ENCODE measurements at places on chromosomes 1 and 21.

DNA sequence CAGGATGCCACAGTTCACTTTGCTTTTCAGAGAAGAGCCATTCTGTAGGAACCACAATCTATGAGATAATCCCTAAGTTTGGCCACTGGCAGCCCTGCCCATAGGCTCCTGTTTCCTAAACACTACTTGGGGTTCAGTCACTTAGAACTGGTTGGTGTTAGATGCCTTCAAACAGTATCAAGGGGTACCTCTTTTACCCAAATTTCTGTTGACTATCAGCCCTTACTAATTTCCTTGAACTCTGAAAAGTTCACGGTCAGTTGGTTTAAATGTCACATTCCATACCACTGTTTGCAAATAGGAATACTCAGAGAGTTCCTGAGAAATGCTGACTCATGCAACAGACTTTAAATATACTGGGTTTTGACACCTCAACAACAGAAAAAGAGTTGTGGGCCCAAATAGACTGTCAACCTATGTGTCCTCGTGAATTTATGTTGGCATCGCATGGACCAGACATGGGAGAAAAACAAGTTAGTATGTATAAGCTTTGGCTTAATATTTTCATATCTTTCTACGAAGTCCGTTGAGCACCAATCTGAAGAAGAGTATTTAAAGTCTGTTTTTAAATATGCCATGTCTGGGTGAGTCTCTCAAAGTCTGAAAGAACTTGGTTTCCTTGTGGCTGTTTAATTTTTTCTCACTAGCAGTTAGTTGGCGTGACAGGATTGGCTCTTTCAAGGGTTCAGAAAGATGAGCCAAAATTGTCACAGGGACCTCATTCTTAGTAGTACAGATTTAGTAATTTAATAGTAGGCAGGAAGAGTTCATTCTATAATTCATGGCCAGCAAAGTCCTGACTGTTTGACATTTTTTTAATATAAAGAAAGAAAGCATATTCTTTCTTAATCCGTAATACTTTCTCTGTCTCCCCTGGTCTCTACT, 56.5 kb upstream of the ZNF326 start:
- DNase-seq, result no peak

- DNase-seq, result no peak
These were observed 69.3 kb downstream of the SLC25A24 start for GRCh38 chr1:108130794-108131193.

DNA sequence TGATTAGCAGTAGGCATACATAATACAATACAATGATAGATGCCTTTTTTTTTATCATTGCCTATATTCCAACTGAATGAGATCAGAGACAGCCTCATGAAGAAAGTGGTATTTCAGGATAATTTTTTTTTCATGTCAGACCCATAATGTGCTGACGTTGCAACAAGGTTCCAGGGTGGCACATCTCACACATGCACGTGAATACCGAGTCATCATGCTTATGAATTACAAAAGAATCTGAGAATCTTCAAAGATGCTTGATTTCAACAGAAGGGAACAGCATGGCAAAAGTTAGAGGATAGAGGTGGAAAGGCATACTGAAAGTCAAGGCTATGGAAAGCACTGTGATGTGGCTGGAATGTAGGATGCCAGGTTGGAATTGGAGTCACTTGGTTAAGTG, 5.0 kb upstream of the RNF11 start:
- no peak for DNase-seq

- DNase-seq, result no peak
These were observed 81.6 kb upstream of the LRRC8D start for GRCh38 chr1:89739013-89739843.

DNA sequence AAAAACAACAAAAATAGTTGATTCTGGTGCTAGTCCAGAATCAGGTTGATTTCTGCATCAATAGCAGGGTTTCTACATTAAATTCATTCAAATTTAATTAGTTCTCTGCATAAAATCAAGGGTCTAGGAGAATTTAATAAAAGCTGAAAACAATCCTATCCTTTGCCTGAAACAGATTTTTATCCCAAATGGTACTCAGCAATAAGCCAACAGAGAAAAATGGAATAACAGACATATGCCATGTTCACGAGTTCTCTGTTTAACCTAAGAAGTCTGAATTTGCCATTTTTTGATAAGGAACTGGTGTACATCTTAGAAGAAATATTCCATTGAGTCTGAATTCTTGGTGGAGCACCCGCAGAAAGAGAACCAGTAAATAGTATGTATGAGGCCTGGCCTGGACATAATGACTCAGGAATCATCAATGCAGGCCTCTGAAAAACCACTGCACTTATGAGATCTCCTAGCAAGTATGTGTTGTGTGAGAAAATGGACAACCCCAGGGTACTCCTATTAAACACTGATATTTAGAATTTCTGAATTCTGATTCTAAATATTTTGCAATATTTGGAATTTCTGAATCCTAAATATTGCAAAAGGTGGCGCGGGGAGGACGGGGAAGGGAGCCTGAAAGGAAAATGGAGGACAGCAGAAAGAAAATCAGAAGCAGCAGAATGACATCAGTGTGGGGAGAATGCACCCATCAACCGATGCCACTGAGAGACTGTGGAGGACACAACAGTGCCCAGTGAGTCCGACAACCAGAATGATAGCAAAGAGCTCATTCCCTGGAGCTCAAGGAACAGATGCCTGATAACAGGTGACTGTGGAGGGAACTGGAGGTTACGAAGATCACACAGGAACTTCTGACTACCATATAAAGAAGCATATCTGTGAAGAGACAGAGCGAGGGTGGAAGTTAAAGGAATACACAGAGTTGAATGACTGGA, 97.6 kb downstream of the APP start:
- DNase-seq, result no peak

DNA sequence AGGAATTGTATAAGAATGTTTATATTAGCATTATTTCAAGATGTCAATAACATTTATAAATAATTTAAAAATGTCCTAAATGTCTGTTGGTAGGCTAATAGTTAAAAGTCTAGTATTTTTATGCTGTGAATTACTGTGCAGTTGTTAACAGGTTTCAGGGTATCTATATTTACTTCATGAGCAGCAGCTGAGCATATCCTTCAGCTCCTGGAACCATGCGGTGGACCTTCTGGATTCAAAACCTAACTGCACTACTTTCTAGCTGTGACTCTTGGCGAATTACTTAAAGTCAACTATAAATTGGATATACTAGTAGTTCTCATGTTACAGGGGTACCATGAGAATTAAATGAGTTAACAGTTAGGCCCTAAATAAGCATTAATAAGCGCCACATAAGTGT, 3.7 kb downstream of the CEP350 start:
- no peak for DNase-seq

DNA sequence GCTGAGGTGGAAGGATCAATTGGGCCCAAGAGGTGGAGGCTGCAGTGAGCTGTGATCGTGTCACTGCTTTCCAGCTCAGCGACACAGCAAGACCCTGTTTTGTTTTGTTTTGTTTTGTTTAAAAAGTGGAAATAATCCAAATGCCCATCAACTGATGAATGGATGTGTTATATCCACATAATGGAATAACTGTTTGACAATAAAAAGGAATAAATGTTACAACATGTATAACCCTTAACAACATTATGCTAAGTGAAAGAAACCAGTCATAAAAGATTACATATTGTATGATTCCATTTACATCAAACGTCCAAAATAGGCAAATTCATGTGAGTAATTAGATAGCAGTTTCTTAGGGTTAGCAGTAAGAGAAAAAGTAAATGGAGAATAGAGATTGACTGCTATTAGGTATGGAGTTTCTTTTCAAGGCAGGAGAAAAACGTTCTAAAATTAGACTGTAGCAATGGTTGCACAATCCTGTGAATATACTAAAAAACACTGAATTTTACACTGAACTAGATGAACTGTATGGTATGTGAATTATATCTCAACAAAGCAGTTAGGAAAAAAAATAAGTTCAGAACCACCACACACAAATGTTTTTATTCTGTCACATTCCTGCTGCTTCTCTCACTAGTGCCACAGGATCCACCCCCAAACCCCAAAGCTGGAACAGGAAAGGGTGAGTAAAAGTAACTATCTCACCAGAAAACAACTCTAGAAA, 15.7 kb downstream of the FOXJ3 start:
- no peak for DNase-seq

- DNase-seq, result no peak
These were observed 168.8 kb upstream of the PLXNA2 start for GRCh38 chr1:208413006-208413405.

DNA sequence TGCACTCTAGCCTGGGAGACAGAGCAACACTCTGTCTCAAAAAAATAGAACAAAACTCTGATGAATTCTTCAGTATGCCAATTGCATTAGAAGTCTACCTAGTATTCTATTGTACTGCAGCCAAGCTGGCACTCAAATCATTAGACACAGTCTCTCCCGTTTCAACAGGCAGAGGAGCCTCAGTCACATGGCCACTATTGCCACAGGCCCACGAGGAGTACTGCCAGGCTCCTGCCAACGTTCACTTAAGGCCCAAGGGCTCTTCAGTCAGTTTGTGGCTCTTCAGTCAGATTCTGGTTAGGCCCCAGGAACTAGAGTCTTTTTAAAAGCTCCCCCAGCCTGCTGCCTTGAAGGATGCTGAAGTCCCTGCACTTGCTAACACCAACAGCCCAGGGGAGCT, 73.4 kb downstream of the SH3BGR start:
- peak; percentile 95 for DNase-seq

GRCh38 chr1:174712541-174712940, 264.8 kb downstream of the GPR52 start:
- no peak for DNase-seq

DNA sequence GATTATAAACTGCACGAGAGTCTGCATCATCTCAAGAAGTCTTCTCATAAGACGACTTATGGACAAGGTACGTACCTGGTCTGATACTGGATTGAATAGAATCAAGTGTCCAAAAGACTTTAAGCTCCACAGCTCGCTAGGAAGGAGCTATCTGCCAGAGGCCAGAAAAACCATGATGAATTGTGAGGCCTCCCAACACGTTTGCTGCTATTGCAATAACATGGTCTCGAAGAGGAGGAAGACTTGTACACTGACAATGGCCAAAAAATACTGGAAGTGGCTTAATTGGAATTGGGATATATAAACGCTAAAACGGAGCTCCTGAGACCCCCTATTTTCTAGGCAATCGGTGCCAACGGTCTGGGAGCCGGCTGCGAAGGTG, 534 bp downstream of the DNAJC28 start:
- DNase-seq, result no peak

DNA sequence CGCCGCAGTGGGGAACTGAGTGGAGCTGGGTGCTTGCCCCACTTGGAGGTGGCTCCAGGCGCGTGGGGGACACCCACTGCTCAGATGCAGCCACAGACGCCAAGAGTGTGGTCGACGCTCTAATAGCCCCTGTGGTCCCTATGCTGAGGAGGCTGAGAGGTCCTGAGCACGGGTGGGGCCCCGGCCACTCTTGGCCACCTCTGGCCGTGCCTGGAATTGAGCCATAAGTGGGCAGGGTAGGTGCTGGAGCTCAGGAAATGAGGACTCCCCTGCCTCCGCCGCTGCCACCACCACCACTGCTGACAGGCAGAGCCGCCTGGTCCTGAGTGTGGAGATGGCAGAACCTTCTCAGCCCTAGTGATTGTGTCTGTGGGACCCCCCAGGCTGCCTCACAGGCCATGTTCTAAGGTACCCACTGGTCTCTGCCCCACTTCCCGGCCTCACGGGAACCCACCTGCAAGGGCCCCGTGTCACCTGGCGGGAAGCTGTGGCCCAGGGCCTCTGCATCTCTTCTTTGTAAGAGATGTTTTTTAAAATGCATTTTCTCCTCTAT, 34.6 kb upstream of the DIP2A start:
- no peak for DNase-seq

DNA sequence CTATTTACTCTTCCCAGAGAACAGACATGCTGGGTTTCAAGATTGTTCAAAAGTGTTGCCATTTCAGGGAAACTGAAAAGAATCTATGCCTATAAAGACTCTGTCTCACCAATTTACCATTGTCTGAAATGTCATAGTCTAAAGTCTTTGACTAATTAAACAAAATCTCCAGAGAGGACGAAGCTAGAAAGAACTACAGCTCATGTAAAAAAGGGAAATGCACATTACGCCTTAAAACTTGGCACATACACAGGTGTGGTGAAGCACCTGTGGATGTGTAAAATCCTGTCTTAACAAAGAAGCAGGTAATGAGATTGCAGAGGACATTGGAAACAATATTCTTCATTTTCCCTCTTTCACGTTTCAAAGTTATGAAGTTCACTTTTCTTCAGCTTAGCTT, 130.6 kb downstream of the EIF4G3 start:
- DNase-seq, result no peak

- no peak for DNase-seq
These were observed 122.7 kb downstream of the RGS21 start for GRCh38 chr1:192439373-192440025.

GRCh38 chr1:152313319-152313801, 11.7 kb downstream of the FLG start:
- no peak for DNase-seq

DNA sequence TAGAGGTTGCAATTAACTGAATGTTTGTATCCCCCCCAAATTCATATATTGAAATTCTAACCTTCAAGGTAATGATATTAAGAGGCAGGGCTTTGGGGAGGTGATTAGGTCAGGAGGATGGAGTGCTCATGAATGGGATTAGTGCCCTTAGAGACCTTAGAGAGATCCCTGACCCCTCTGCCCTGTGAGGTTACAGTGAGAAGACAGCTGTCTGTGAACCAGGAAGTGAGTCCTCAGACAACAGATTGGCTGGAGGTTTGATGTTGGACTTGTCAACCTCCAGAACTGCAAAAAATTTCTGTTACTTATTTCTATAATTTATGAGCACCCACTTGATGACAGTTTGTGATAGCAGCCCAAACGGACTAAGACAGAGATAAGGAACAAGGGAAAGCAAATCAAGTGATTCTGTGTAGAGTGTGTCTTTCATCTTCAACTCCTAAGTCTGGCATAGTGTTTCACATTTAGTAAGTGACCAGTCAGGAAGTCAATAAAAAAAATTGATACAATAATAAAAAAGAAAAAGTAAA, 30.0 kb upstream of the RWDD3 start:
- DNase-seq, result no peak

DNA sequence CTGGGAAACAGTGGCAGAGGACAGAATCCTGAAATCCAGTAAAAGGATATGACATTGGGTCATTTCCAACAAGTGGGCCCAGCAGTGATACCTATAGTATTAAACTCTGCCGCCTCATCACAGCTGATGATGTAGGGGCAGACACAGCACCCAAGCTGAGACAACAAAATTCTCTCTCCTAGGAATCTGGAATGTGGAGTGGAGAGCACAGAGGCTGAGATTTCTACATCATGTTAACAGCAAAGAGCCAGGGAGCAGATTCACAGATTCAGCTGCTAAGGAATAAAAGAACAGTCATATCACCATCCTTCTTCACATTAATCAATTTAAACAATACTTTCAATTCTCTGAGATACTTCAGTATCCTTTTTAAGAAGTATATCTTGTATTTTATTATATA, 61.9 kb downstream of the CRP start:
- DNase-seq, result no peak

Measured in NCI-H2029 (cell line).